ENCODE measurements at places on chromosomes 2 and 18.

GRCh38 chr2:218983263-218983933, 1.6 kb downstream of the FEV start:
- DNase-seq = no peak

GRCh38 chr2:118521960-118522359, 325.5 kb downstream of the EN1 start:
- DNase-seq = no peak

- no peak for DNase-seq
These were observed 13.2 kb downstream of the USP40 start for GRCh38 chr2:233553366-233553765.

DNA sequence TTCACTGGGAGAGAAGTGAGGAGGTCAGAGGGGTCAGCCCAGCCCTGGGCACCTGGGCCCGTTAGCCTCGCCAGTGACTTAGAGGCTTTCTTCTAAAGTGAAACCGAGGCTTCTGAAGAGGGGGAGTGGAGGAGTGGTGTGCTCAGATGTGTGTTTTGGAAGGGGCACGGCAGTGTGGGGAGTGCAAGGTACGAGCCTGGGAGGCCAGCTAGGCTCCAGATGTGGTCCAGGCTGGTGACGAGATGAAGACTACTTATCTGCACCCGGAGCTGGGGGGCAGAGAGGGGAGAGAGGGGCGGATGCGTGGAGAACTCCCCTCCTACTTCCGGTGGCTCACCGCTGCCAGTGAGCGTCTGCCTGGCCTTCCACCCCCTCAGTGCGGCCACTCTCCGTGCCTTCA, 371.3 kb upstream of the HS6ST1 start:
- DNase-seq = no peak

DNA sequence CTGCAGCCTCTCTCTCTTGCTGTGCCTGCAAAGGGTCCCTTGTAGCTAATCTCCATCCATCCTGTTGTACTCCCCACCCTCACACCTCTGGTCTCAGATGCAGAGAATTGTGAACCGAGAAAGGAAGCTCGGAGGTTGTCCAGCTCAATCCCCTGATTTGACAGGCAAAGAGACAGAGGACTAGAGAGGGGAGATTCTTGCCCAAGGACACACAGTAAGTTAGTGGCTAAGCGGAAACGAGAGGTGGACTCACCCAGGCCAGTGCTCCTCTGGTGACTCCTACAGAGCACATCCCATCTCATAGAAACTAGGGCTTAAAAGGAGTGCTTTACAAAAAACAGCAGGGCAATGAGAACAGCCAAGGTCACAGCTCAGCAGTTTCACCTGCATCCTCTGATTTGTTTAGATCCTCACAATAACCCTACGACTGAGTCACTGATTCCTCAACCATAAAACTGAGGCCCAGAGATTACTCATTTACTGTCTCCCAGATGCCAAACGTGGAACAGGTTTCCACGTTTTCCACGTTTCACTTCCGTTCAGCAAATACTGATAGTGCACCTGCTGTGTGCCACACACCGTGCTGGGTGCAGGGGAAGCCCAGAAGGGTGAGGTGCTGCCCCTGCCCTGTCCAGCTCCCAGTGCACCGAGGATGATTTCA, 22.1 kb downstream of the EHD3 start:
- no peak for DNase-seq

- DNase-seq = no peak
These were observed 373.6 kb downstream of the NUP35 start for GRCh38 chr2:183497861-183498260.

DNA sequence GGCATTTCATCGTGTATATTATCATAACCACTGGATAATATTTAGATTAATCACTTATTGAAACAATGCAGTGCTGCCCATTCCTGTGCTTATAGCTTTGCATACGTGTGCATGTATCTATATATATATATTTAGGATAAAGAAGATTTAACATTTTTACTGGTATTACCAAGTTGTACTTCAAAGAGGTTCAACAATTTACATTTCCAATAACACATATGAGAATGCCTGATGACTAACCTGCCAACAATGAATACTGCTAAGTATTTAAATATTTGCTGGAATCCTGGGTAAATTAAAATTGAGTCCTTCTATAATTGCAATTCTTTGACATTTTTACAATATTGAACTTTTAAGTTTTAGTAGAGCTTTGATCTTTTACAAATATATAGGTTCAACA, 111.4 kb downstream of the SLC39A10 start:
- no peak for DNase-seq

GRCh38 chr2:25700221-25700660, 26.9 kb upstream of the DTNB start:
- no peak for DNase-seq

DNA sequence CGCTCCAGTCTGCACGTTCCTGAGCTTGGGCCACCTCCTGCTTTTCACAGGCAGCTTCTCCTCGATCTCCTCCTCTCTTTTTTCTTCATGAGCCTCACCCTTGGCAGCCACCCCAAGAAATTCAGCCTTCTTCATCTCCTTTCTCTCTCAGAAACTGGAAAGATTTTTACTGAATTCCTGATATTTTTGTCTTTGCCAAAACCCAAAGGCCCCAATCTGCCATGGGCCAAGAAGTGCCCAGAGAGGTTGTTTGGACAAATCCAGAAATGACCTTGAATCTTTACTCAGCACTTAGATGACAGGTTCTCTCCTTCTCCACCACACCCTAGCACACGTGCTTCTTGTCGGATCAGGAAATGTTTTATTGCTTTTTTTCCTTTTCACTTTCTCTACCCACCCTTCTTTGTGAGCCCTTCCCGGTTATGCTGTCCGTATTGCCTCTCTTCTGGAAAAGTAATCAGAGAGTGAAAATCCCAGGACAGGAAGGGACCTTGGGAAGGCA, 134.5 kb upstream of the TNP1 start:
- no peak for DNase-seq

GRCh38 chr2:133411857-133412256, 156.4 kb downstream of the NCKAP5 start:
- no peak for DNase-seq

GRCh38 chr18:37565101-37565976, at the start of gene CELF4:
CELF4 (minus strand) TSS chr18:37565798.
- DNase-seq = no peak

DNA sequence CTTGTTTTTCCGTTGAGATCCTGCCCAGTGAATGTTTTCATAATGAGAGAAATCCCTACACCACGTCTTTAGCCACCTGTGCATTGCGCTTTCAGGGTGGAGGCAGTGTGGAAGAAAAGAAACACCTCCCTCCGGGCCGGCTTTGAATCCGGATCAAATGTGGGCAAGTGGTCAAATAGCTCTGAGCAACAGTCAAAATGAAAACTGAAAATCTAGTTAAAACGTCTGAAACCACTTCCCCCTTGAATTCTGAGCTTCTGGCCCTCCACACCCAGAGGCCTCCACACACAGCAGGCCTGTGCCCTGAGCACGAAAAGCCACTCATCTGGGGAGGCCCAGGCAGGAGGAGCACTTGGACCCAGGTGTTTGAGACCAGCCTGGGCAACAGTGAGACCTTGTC, 263.6 kb upstream of the SALL3 start:
- no peak for DNase-seq

GRCh38 chr18:47978603-47979002, 48.1 kb upstream of the SMAD2 start:
- no peak for DNase-seq

DNA sequence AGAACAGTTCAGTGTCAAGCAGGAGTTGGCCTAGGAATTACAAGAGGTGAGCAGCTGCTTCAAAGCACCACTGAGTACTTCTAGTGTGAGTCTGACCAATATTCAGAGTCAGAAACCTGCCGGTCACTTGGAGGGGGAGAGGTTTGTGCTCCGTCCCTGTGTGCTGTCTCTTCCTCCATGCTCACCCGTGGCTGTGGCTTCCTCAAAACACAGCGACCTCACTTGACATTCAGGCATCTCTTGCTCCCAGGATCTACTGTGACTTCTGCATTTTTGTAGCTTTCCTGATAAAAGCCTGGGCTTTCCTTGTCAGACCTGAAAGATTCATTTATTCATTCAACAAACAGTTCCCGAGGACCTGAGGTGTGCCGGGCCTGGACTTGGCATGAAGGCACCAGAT, 32.9 kb downstream of the TPRKB start:
- no peak for DNase-seq

All from erythroblast (primary cell).